ENCODE measurements at places on chromosomes 13 and 19.

- no peak for DNase-seq
These were observed 6.8 kb downstream of the DCUN1D2 start for GRCh38 chr13:113483504-113484293.

- no peak for DNase-seq
These were observed 40.7 kb upstream of the SERPINE3 start for GRCh38 chr13:51298812-51299211.

GRCh38 chr13:26656919-26657318 lies 99.4 kb downstream of the WASF3 start:
- no peak for DNase-seq

- no peak for DNase-seq
These were observed 62.0 kb upstream of the C1QTNF9B start for GRCh38 chr13:23959231-23959862.

GRCh38 chr13:30932481-30933353 lies at the start of gene TEX26:
Gene TEX26, plus strand, starts transcription at chr13:30932656. Its CDS starts 60 bp downstream, at chr13:30932716.
- no peak for DNase-seq

- DNase-seq = no peak
These were observed 6.3 kb upstream of the WTIP start for GRCh38 chr19:34475026-34475974.

DNA sequence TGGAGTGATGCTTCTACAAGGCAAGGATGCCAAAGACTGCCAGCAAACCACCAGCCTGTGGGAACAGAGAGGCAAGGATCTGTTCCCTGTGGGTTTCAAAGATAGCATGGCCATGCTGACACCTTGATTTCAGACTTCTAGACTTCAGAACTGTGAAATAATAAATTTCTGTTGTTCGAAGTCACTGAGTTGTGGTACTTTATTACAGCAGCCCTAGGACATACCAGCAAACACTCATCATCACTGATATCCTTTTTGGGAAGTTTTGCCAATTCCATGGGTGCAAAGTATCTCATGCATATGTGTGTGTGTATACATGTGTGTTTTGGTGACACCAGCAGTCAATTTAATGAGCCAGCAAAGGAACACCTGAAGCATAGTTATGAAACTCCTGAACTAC lies 21.0 kb downstream of the LMO7 start:
- DNase-seq = no peak

- DNase-seq = no peak
These were observed 62.9 kb upstream of the OXGR1 start for GRCh38 chr13:97057176-97057575.

- no peak for DNase-seq
These were observed 24.4 kb upstream of the TNFSF11 start for GRCh38 chr13:42549552-42549936.

- DNase-seq = no peak
These were observed 81.2 kb upstream of the WASF3 start for GRCh38 chr13:26476111-26476781.

- DNase-seq = peak; percentile 0
These were observed 322.8 kb upstream of the EDNRB start for GRCh38 chr13:78241278-78241919.

DNA sequence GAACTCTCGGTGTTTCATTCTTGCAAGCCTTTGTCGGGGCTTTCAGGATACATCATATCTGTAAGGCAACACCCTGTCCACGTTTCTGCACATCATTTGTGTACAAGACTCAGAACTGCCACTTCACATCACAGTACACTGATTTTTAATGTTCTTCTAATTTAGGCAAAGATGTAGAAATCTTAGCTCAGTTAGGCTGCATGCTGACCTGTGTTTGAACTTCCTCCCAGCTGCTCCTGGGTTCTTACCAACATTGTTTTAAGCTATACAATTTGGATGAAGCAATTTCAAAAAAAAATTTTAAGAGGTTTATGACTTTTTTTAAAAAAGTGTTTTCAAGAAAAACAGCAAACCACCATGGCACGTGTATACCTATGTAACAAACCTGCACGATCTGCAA lies 1047.9 kb upstream of the SLC10A2 start:
- no peak for DNase-seq

- no peak for DNase-seq
These were observed 165.0 kb downstream of the LACC1 start for GRCh38 chr13:44044547-44045179.

DNA sequence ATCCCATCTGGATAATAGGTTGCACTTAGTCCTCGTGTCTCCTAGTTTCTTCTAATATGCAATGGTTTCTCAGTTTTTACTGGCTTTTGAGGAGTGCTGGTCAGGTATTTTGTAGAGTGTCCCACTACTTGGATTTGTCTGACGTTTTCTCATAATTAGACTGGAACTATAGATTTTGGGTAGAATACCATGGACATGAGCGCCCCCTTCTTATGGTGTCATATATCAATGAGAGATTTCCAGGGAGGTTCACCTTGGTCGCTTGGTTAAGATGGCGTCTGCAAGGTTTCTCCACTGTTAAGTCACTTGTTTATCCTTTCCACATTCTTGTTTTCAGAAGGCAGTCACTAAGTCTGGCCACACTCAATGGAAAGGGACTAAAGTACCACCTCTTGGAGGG lies 6.7 kb downstream of the SOHLH2 start:
- no peak for DNase-seq

GRCh38 chr13:100733261-100733660 lies 58.7 kb upstream of the TMTC4 start:
- DNase-seq = no peak

GRCh38 chr13:108902405-108903155 lies 273.2 kb downstream of the MYO16 start:
- DNase-seq = no peak

DNA sequence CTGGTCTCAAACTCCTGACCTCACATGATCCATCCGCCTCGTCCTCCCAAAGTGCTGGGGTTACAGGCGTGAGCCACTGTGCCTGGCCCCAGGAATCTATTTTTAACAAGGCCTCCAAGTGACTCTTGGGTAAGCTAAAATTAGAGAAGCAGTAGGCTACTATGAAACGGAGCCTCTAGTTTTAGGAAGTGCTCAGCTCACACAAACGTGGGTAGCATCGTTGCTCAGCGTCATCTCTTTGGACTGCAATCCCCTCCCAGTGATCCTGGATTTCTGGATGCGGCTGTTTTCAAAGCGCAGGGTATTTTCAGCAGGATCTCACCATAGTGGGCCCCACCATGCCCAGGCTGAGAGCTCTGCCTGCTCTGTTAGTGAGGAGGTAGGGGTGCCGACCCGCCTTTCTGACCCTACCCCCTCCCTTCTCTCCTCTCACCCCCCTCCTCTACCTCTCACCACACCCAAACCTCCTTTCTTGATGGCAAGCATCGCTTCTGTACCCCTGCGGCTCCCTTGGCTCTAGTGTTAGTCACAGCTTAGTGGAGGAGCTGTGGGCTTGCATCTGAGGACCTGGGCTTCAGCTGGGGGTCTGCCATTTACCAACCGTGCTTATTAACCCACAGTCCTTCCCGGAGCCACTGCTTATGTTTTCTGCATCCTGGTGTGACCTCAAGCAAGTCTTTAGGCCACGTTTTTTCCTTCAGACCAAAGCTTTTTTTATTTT lies 34.2 kb downstream of the GJA3 start:
- DNase-seq = no peak

DNA sequence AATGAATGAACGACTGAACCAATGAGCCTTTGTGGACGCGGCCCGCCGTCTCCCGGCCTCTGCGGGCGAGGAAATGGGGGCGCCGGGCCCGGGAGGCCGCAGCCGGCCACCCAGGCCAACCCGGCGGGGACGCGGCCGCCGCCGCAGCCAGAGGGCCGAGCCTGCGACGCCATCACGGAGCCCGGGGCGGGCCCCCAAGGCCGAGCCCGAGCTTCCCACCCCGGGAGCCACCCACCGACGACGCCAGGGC lies 216 bp downstream of the SUGP2 start:
- no peak for DNase-seq

DNA sequence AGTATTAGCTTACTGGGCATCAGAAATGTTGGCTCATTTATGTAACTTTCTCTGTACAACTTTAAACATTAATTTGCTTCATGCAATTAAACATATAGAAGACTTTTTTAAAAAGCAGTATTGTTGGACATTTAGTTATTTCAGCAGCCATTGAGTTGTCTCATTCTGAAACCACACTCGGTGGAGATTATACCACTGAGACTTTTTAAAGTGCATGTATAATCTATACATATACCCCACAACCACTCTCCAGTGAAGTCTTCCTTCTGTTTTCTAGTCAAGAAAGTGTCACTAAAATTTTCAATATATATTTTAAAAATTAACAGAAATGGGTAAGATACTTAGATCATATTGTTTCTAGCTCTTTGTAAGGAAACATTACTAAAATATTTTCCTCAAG lies 15.5 kb downstream of the SETDB2 start:
- DNase-seq = no peak

DNA sequence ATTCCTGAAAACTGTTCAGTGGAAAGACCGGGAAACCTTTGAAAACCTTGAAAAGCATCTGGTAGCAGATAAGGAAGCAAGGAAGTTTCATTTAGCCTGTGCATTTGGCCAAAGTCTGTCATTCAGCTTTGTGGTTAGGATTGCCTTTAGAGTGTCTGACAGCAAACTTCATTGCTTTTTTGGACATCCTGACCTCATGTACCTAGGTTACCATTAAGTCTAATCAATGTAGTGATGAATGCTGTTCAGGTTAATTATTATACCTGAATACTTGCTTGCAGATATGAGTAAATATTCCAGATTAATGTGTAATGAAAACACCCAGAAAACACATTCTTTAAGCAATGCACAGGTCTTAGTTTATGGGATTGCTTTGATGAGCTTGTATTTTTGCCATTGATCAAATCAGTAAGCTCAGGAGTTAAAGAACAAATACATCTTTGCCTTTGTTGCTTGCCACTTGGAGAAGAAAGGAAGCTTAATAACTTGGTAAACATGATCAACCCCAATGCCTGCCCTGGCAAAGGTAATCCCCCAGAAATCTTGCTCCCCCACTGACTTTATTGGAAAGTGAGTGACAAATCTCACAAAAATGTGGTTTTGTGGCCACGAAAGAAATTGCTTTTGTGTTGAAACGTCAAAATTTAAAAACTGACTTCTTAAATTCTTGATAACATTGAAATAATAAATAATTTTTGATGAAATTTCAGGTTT lies 87.4 kb downstream of the SLC15A1 start:
- no peak for DNase-seq

GRCh38 chr19:38173291-38174041 lies 50.6 kb downstream of the DPF1 start:
- no peak for DNase-seq

DNA sequence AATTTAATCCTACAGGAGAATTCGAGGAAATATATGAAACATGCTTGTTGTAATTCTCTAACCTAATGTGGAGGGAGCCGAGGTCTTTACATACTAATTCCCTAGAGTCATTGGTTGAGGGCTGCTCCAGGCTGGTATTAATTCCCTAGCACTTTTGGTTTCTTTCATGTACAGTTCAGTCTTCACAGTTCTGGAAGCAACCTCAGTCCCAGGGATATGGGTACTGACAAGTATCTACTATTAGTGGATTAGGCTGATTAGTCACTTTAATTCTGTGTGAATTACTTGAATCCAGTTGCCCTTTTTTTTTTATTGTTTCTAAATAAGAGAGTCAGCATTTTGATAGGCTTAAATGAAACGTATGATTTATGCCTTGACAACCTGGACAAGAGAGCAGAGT lies 172.3 kb upstream of the HTR2A start:
- DNase-seq = no peak

GRCh38 chr13:80274643-80275042 lies 66.3 kb downstream of the SPRY2 start:
- no peak for DNase-seq

GRCh38 chr13:33782631-33783030 lies 35.3 kb upstream of the RFC3 start:
- DNase-seq = no peak

DNA sequence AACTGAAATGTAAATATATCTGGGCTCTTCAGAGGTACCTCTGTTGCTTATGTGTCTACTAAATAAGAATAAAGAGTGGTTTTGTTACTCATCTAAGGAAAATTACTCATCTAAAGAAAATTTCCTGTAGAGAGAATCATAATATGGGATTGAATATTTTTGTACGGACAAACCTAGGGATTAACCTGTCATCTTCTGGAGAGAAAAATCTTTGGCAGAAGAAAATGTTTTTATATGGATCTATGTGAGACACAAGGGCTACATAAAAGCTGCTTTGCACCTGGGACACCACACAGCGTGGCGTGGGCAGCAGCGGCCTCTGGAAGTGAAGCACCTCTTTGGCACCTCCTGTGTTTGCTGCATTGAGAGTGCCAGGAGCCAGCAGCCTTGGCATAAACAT lies 242.9 kb upstream of the DACH1 start:
- DNase-seq = no peak

- DNase-seq = no peak
These were observed 80.0 kb downstream of the WDFY2 start for GRCh38 chr13:51663973-51664957.

DNA sequence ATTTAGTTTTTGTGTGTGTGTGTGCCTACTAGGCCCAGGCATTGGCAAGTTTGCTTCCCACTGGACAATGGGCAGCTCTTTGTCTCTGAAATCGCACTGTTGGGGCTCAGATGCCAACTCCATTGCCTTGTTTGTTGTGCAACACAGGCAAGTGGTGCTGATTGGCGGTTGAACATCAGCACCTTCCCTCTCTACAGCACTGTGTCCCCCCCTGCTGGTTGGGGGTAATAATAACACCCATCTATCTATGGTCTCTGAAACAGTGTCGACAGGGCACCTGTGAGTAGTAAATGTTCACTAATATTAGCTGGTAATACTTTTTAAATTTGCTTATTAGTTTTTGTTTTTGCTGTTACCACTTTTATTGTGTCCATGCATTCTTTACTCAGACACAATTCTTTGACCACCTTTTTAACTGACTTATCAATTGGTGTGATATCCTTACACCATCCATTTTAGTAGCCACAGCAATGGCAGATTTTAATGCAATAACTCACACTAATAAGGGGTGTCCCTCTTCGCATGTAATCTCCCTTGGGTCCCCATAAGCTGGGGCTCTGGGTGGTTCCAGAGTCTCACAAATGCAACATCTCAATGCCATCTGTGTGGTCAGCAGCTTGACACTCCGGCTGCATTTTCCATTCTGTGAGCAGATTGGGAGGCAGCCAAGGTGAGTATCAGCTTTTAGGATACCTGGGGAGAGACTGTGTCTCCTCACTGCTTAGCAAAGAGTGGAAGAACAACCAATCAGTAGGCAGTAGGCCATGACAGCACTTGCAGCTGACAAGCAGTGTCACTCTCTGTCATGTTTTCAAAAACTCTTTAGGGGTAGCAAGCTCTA lies 47.7 kb upstream of the UQCRFS1 start:
- no peak for DNase-seq

GRCh38 chr13:101454767-101455166 lies 2.3 kb downstream of the ITGBL1 start:
- DNase-seq = no peak

- DNase-seq = no peak
These were observed 42.4 kb downstream of the TMEM255B start for GRCh38 chr13:113801289-113801961.

- no peak for DNase-seq
These were observed 7.0 kb downstream of the ZNF562 start for GRCh38 chr19:9667898-9668297.

DNA sequence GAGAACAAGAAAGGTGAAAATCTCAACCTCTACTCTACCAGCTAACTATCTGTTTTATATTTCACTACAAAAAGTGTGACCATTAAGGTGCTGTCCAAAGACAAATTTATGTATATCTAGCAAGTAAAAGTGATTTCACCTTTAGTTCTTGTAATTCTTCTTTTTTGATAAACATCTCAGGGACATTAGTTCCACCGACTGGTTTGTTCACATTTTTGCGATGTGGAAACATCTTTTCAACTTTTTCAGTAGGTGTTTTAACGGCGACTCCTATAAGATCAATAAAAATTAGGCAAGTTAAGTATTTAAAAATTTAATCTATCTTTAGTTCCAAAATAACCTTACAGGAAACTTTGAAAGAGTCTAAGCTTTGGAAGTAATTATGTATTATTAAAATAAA lies 33.3 kb downstream of the CLDN10 start:
- DNase-seq = no peak
